ENCODE measurements at places on chromosomes 6 and 20.

GRCh38 chr6:4021854-4022695 is 56.9 kb downstream of the FAM217A start:
- no peak for DNase-seq

DNA sequence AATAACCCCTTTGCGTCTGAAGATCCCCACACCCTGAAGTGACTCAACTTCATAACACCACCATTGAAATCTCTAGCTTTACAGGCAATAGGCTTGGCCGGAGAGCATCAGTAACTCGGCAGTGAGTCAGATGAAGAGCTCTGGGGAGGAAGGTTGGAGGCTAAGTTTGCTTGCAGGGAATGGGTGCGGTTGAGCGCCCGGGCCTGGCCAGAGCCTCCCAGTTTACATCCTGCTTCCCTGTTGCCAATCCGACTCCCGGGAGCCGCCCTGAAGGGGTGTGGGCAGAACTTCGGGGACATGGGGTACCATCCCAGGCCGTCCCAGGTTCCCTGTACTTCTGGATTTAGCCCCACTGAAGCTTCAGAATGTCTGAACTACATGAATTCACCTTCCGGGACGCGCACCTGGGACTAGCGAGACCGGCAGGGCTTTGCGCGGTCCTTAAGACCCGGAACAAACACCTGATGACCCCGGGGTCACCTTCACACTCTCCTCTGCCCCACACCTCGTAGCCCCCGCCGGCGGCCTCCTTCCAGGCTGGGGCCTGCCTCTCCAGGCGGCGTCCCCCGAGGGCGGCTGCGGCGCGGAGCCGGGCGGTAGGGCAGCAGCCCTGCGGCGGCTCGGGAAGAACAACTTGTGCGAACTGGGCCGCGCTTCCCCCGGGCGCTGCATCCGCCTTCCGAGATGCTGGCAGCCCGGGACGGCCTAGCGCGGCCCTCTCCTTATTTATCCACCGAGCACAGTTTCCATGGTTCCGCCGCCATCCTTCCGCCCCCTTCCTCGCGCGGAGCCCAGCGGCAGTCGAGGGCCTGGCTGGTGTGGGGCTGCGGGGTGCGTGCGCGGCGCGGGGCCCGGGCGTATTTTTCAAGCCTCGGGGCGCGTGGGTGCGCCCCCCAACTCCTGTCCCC is 56.6 kb upstream of the RREB1 start:
- peak; percentile 43 for DNase-seq

DNA sequence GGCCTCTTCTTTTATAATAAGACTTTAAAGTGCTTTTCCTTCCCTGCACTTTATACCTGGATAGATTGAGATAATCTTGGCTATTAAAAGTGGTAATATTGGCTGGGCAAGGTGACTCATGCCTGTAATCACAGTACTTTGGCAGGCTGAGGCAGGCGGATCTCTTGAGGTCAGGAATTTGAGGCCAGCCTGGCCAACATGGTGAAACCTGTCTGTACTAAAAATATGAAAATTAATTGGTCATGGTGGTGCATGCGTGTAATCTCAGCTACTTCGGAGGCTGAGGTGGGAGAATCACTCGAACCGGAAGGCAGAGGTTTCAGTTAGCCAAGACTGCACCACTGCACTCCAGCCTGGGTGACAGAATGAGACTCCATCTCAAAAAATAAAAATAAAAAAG is 197.1 kb upstream of the RGS17 start:
- no peak for DNase-seq

DNA sequence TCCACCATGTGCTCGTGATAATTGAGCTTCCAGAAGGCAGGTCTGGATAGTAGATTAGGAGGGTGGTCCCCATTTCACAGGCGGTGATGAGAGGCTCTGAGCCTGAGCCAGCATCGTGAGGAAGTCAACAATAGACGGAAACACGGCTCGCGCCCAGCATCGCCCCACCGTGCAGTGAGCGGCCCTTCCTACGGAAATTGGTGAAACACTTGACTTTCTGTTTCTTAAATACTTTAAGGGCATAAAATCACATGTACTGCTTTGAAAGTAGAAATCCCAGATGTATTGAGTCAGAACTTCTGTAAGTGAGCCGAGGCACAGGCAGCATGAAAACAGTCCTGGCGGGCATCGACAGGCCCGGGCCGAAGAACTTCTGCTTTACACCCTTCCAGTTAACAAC is 4.3 kb upstream of the KIF25 start:
- DNase-seq, result no peak

GRCh38 chr20:6651016-6651415 is 116.5 kb upstream of the BMP2 start:
- no peak for DNase-seq

GRCh38 chr20:18287546-18287914 is 797 bp upstream of the ZNF133 start:
- no peak for DNase-seq

- no peak for DNase-seq
Measured at GRCh38 chr6:41062056-41062455, 9.1 kb downstream of the APOBEC2 start.

DNA sequence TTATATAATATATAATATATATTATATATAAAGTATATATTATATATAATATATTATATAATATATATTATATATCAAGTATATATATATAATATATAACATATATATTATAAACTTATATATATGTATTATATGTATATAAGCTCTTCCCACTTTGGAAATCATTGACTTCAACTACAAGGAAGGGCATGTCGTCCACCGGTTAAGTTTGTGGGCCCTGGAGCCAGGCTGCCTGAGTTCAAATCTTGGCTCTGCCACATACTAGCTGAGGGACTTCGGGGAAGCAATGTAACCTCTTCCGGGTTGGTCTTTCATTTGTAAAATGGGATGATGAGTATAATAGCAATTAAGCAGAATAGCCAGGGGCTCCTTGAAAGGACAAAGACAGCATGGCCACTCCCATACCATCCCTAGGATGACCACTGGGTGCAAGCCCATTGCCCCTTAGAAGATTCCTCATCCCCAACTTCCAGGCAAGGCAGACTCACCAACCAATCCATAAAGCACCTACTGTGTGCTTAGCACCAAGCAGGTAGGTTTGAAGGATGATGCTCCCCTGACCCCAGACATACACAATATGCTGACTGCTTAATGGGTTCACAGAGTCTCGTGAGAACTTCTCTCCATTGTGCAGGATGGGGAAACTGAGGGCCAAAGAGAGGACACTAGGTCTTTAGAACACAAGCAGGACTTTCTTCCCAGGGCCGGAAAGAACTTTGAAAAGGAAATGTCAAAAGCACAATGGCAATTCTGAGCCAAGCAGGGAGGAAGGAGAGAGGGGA is 163.2 kb downstream of the MRPL14 start:
- no peak for DNase-seq

DNA sequence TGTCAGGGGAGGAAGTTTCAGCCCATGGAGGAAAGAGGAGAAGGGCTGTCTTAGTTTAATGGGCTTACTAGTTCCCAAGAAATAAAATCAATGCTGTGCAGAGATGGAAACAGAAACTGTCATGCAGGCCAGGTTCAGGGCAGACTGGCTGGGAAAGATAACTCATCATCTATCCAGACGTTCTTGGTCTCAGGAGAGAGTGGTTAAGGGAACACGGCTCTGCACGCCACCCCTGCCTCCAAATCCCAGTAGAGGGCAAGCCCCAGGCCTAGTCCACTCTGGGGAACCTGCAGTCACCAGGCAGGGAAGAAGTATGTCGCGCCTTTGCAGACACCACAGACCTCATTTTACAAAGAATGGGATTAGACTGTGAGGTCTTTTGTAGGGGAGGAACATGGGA is 12.5 kb downstream of the ALDH8A1 start:
- DNase-seq, result no peak

DNA sequence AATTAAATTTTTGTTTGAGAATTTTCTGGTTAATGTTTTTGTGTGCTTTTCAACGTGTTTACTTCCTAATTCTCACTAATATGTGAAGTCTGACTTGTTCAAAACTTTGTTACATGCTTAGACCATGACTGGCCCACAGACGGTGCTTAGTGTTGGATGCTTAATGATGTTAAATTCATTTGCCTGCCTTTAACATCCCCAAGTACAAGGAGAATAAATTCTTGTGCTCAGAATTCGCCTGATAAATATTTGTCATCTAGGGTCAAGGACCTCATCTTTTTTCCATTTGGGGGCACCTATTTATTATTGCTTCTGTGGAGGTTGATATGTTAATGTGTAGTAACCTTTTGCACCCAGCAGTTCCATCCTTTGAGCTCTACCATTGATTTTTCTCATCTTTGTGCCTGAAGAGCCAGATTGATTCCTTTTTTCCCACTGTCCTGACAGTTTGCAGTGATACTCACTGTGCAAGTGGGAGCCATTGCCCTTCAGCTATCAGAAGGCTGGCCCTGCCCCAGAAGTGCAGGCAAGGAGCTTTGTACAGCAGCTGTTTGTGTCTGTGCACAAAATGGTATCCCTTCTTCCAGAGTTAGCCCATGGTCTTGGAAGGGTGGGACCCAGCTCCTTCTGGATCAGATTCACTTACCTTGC is 170.8 kb downstream of the PDE7B start:
- DNase-seq, result no peak

DNA sequence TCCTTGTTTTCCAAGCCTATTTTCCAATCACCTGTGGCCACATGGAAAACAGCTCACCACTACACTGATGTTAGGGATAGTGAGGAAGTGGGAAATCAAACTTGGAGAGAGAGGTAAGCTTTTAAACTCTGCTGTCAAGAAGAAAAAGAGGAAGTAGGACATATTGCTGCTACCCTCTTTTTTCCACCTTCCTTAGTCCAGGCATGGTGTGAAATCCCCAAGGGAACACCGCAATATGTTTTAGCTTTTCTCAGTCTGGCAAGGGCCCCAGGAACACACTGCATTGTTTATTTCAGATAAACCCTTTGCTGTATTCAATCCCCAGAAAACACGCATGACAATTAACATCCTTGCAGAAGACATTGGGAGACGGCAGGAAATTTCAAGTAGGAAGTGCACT is 61.3 kb downstream of the HS3ST5 start:
- DNase-seq, result no peak

DNA sequence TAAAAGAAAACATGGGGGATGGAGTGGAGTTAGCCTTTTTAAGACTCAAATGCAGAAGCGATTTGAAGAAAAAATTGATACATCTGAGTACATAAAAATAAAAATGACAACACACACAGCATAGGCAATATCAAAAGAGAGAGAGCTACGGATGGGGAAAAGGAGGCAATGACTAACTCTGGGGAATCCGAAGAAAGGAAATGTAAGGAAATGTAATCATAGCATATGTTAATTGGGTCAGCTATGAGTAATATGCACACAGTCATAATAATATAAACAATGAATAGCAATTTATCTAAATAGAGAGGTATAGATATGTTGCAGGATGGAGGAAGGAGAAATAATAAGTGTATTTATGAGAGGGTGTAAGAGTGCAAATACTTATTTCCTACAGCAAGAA is 83.4 kb downstream of the NOL4L start:
- no peak for DNase-seq

DNA sequence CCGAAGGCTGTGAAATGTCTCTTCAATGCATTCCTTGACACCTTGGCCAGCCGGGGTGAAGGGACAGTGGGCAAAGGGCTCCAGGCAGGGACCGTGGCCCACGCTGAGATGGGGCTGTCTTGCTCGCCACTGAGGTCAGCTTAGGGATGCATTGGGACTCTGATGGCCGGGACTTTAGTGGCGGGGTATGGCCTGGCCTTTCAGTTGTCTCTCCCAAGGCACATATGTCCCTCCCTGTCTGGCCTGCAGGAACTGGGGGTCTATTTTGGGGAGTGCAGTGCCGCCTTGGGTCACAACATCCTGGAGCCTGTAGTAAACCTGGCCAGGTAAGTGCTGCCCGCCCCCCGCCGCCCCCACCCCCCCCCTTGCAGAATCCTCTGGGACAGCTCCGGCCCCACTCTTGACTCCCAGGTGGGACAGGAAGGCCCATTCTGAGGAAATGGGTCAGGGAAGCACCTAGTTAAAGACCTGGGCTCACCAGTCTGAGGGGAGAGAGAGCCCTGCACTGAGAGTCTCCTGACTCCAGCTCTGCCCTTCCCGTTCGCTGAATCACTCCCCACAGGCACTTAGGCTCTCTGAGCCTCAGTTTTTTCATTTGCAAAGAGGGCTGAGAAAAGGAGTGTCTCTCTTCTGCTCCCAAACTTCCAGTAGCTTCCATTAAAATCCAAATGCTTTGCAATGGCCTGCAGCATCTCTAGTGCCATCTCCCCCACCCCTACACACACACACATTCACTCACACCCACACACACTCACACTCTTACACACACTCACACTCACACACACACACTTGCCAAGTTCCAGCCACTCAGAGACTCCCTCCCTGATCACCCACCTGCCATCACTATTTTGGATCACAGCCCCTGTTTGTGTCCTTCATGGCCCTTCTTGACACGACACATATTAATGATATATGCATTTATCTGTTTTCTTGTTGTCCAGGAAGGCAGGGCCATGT is 33.1 kb downstream of the RAB44 start:
- no peak for DNase-seq

DNA sequence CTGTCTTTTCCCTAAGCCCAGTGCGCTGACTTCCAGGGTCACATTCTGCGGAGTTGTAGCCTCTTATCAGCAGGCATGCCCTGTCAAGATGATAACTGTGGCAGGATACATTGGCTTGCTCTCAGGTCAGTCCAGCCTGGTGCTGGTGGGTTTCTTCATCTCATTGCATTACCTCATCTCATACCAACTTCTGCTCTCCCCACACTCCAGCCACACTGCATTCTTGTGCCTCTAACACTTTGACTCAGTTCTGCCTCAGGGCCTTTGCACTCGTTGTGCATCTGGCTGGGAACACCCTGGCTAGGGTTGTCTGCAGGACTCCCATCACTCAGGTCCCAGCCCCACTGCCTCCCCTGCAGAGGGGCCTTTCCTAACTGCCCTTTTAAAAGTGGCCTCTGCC is 110.3 kb upstream of the BACH2 start:
- DNase-seq, result no peak

DNA sequence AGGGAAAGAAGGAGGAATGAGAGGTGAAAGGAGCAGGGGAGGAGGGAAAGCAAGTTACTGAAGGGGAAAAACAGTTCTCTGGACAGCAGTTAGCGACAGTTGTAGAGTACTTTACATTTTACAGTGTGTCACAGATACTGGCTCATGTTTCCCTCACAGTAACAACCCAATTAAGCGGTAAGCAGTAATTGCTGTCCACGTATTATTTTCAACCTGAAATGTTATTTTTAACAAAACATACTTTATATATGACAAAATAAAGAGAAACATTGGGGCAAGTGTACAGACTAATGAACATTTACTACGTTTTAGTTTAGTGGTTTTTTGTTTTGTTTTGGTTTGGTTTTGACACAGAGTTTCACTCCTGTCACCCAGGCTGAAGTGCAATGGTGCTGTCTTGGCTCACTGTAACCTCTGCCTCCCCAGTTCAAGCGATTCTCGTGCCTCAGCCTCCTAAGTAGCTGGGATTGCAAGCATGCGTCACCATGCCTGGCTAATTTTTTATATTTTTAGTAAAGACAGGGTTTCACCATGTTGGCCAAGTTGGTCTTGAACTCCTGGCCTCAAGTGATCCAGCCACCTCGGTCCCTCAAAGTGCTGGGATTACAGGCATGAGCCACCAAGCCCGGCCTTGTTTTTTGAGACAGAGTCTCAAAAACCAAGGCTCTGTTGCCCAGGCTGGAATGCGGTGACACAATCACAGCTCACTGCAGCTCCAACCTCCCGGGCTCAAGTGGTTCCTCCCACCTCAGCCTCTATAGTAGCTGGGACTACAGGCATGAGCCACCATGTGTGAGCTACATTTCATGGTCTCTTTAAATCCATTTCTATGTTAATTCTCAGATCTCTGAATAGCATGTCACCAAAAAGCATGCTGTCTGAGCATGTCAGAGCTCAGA is 22.6 kb upstream of the BTN3A2 start:
- peak; percentile 63 for DNase-seq

- DNase-seq, result peak; percentile 78
Measured at GRCh38 chr6:75611702-75612375, 10.2 kb downstream of the SENP6 start.
